ENCODE measurements at places on chromosomes 1 and 21.
A peak's percentile ranks its signal among the peaks of the same experiment; 100 is the strongest.

- DNase-seq, result no peak
These were observed 22.3 kb downstream of the APP start for GRCh38 chr21:26148071-26148839.

GRCh38 chr1:89802841-89803240 is 18.0 kb upstream of the LRRC8D start:
- no peak for DNase-seq

DNA sequence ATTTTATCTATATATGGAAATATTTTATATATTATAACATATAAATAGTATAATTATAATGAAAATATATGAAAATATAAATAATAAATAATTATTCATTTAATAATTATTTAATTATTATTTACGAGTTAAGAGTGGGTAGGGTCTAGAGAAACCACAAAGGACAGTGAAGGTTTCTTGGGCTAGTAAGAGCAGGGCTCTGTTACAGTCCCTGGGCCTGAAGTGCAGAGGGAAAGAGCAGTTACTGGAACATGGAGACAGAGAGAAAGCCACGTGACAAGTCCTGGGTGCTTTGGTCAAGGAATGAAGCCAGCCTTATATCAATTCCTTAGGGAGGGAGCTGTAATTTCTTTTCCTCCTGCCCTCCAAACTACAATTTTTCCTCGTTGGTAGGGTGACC is 117.2 kb upstream of the OLIG2 start:
- no peak for DNase-seq

GRCh38 chr1:153963850-153964331 is 554 bp upstream of the SLC39A1 start:
- DNase-seq, result no peak

DNA sequence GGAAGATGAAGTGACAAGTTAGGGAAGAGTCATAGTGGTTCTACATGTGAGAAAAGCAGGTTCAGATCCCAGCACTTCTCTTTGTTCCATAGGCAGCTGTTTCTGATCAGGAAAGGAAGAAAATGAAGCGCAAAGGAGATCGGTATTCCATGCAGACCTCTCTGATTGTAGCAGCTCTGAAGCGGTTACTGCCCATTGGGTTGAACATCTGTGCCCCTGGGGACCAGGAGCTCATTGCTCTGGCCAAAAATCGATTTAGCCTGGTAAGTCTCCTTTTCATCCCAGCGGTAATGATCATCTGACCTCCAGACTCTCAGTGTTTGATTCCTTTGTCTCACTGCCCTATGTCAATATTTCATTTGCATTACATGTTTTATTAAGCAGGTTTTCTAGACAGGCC is 173.6 kb downstream of the ZP4 start:
- DNase-seq, result no peak

DNA sequence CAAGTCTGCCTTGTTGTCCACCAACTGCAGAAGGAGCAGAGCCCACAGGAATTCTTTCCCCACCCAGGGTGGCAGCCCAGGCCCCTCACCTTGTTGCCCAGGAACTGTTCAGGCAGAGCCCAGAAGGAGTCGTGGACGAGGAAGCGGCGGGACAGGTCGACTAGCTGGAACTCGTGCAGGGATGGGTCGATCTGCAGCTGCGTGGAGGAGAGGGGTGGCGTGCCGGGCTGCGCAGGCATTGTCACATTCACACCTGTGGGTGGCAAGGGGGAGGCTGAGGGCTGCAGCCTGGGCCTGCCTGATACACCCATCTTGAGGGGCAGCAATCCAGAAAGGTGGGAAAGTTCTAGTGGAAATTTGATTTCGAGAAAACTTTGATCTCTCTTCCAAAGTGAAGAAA is 55.9 kb downstream of the HSPG2 start:
- DNase-seq, result no peak

DNA sequence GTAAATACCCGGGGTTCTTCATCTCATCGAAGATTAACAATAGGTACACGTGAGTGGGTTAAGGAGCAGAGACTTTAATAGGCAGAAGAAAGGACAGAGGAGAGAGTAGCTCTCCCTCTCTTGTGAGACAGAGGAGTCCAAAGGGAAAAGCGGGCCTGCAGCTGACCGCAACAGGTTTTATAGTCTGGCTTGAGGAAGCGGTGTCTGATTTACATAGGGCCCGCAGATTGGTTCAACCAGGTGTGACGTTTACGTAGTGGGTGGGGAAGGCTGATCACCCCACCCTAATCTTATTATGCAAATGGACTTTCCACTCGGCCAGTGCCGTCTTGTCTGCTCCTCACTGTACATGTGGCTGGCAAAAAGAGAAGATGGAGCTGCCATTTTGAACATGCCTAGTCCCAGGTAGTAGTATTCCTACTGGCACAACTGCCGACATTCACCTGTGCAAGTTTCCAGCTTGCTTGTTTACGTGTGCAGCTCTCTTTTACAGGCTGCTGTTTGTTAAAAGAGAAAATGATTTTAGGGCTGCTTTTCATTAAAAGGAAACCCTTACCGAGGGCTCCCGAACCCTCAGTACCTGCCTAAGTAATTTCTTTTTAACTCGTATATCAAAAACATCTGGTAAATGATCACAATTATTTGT is 10.6 kb downstream of the CDC14A start:
- DNase-seq, result no peak

GRCh38 chr1:2644171-2644570 is 11.4 kb upstream of the MMEL1 start:
- DNase-seq, result no peak

- DNase-seq, result no peak
These were observed 38.0 kb downstream of the ERG start for GRCh38 chr21:38460171-38460742.

DNA sequence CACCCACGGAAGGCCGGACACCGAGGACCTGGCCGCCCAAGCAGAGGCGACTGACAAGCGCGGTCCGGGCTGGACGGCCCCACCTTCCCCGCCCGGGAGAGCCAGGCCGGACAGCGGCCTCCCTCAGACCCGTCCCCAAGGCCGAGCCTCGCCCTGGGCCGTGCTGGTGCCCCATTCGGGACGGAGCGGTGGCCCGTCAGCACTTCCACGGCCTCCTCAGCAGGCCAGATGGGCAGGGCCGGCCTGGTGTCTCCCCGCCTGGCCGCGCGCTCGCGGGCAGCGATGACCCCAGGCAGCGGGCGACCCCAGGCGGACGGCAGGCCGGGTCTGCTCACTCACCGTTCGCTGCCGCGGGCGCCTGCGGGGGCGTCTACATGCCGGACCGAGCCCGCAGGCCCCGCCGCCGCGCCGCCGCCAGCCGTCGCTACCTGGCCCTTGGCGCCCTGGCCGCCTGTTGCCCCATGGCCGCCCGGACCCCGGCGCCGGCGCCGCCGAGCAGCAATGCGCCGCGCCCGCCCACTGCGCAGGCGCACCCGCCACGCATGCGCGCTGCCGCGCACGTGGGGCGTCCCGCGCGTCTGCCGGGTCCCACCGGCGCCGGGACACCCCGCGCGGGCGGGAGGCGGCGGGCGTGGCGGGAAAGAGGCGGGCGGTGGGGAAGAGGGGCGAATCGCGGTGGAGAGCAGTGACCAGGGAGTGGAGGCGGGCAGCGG is at the start of gene NADK:
NADK (minus strand) TSS at position 521 of the 713 bp plus-strand sequence. CDS start 13,064 bp downstream, outside the sequence.
- DNase-seq, result peak; percentile 66

GRCh38 chr1:235675152-235675890 is 25.7 kb upstream of the GNG4 start:
- DNase-seq, result no peak

- DNase-seq, result no peak
These were observed 85.5 kb downstream of the NRIP1 start for GRCh38 chr21:14979264-14979663.

DNA sequence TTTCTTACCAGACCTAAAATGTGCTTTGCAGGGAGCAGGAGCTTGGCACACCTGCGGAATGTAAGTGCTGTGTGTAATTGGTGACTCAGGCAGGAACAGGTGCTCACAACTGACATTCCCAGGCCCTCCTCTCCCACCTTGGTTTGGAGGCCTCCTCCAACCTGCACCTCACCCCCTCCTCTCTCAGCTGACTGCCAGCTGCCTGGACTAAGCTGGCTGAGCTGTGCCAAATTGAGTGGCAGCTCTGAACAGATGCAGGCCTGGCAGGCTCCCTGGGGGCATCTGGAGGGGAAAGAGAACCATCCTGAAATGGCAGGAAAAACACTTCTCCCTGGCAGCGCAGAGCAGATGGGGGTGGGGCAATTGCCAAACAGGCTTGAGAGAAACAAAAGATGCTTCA is 91.7 kb upstream of the PGBD5 start:
- no peak for DNase-seq

DNA sequence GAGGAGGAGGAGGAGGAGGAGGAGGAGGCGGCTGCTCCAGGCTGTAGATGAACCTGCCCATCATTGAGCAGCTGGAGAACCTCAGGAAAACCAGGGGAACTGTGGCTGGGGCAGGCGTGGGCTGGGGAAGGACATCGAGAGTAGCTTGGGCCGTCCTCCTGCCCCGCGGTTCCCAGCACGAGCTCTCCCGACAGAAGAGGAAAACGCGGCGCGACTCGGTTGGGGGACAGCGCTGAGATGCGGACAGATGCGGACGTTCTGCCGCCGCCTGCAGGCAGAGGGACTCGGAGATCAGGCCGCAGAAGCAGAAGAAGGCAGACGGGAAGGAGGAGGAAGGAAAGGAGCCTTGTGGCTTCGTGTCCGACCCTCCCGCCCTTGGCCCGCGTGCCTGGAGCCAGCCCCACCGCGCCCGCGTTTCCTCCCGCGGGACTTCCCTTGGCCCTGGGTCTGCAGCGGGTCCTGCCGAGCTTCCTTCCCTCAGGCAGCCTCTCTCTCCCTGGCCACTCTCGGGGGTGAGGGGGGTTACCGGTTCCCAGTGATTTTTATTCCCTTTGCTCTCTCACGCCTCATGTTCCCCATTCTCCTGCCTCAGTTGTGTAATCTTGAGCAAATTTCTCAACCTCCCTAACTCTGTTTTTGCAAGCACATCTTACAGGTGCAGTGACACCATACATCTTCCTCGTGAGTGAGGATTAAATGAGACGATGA is 1.7 kb upstream of the TNFRSF9 start:
- no peak for DNase-seq

DNA sequence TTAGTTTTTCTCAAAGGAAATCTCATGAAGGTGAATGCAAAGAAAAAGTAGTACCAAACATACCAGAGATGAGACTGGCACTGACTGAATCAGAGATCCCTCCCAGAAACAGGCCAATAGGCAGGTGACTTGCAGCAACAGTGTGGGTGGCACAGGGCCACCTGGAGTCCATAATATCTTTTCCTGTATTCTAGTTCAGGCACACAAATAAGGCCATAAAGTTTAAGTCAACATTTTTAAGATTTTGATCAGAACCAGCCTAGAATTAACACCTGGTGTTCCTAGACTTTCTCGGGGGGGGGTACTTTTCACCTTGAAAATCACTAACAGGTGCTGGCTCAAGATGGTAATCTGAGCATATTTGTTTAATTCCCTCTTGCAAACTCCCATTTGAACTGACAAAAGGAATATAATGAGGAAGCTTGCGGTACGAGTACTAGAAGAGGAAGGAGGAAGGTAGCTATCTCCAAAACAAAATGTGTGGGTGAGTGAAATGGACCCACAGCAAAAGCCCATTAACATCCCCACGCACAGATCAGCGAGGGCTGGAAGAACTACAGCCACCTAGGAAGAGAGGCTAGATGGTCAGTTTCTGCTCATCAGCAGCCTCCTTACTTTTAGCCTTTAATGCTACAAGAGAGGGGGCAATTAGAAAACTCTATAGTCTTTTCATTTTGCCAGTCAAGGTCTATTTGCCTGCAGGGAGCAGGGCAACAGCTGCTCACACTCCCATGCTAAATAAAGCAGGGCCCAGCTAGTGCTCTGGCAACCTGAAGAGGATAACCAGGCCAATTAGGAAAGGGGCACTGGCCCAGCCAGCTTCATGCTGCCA is 18.9 kb downstream of the SDE2 start:
- no peak for DNase-seq

DNA sequence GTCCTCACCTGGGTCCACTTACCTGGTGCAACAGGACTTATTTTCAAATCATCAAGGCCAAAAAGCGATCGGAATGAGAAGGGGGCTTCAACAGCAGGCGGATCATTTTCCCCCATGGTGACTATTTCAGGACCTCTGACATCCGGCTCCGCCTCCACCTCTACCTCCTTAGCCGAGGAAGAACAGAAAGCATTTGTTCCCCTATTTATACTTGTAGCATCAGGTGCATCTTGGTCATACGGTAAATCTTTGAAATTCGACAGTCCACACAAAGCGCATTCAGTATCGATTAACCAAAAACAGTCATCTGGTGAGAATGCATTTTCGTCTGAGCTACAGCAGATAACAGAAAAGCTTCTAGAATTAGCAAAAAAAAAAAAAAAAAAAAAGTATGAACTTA is 550 bp downstream of the TMPRSS3 start:
- no peak for DNase-seq

DNA sequence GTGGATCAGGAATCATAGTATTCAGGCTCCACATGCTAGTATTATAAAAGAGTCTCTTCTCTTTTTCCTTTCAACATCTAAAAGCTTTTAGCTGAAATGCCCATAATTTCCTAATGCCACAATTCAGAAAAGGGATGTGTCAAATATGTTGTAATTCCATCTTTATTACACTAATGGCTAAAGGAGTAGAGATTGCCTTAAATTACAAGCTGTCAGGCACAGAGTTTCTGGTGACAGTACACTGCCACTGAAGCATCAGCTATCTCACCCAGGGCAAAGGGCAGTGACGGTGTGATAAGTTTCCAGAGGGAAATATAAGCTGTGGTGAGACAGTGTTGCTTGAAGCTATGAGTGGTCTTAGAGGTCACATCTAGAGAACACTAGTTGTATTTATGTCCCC is 581.1 kb downstream of the KCNT2 start:
- DNase-seq, result no peak

DNA sequence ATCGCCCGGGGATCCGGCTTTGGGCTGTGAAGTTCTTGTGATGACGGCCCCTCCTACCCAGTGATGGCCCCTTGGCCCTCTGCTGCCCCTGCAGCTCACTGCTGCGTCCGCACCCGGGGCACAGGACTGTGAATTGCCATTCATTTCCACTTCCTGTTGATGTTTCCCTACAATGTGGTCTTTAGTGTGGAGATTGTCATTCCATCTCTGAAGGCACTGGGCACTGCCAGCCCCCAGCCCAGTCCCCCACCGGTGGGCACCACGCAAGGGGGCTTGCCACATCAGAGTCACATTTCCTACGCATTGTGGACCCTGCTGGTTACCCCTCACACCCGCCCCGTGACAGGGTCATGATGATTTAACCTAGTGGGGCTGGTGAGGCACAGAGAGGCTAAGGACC is 2.5 kb upstream of the MX2 start:
- DNase-seq, result no peak

DNA sequence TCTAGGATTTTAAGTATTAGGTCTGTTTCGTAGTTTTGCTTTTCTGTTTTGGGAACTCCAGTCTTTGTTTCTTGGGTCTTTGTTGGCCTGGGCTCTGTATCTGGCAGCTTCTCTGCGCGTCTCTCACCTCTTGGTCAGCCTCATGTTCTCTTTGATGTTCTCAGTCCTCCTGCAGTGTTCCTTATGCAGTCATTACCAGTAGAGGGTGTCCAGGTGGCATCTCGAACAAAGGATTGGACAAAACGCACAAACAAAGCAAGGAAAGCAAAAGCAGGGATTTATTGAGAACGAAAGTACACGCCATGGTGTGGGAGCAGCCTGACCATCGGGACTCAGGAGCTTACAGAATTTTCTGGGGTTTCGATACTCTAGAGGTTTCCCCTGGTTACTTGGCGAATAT is 133.7 kb upstream of the COL6A1 start:
- no peak for DNase-seq

Data from activated CD8-positive, alpha-beta memory T cell treated with anti-CD3 and anti-CD28 coated beads for 48 hours (primary cell).